ENCODE measurements at places on chromosomes 3 and 15.

GRCh38 chr3:56783644-56784447 lies 17.9 kb downstream of the ARHGEF3 start:
- DNase-seq, result peak; percentile 44

GRCh38 chr15:85771271-85771670 lies 23.5 kb downstream of the KLHL25 start:
- DNase-seq, result no peak

- no peak for DNase-seq
These were observed 279.9 kb downstream of the PTPRG start for GRCh38 chr3:61841111-61841845.

DNA sequence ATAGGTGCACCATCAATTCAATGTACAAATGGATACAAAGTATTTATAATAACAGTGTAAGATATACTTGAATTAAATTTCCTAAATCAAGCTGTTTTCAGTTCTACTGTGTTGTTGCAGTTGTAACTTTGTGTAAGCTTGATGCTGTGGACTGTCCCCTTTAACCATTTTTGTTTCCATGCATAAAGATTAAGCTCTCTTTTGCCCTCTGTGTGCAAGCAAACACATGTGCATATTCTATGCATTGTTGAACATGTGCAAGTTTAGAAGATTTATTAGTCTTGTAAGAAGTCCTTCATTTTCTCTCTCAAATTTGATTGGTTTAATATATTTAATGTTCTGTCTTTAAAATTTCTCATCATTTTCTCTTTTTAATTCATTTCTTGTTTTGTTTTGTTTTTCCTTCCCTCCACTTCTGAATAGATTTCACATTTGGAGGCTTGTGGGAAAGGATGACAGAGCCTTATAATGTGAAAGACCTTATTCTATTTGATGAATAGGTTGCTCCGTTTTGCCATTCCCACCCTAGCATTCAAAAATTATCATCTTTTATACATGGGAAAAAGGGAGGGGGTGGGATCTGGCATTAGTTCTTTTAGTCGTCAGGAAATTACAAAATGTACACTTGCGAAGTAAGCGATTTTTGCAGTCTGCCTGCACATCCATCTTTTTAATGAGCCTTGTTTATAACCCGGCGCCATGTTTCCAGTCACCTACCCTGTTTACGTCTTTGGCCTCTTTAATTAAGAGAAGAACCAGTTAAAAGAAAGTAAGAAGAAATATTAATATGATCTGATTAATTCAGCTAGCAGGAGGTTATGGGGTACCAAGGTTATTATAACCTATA lies 961.5 kb upstream of the NR2F2 start:
- no peak for DNase-seq

- no peak for DNase-seq
These were observed 18.5 kb downstream of the SFMBT1 start for GRCh38 chr3:53027254-53027844.

GRCh38 chr3:170766253-170766652 lies 103.7 kb downstream of the RPL22L1 start:
- no peak for DNase-seq

DNA sequence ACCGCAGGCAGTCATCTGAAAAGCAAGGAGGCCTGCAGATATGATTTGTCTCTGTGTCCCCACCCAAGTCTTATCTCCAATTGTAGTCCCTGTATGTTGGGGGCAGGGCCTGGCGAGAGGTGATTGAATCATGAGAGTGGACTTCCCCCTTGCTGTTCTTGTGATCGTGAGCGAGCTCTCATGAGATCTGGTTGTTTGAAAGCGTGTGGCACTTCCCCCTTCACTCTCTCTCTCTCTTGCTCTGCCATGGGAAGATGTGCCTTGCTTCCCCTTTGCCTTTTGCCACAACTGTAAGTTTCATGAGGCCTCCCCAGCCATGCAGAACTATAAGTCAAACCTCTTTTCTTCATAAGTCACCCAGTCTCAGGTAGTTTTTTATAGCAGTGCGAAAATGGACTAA lies 83.3 kb downstream of the TMCO5A start:
- DNase-seq, result no peak

DNA sequence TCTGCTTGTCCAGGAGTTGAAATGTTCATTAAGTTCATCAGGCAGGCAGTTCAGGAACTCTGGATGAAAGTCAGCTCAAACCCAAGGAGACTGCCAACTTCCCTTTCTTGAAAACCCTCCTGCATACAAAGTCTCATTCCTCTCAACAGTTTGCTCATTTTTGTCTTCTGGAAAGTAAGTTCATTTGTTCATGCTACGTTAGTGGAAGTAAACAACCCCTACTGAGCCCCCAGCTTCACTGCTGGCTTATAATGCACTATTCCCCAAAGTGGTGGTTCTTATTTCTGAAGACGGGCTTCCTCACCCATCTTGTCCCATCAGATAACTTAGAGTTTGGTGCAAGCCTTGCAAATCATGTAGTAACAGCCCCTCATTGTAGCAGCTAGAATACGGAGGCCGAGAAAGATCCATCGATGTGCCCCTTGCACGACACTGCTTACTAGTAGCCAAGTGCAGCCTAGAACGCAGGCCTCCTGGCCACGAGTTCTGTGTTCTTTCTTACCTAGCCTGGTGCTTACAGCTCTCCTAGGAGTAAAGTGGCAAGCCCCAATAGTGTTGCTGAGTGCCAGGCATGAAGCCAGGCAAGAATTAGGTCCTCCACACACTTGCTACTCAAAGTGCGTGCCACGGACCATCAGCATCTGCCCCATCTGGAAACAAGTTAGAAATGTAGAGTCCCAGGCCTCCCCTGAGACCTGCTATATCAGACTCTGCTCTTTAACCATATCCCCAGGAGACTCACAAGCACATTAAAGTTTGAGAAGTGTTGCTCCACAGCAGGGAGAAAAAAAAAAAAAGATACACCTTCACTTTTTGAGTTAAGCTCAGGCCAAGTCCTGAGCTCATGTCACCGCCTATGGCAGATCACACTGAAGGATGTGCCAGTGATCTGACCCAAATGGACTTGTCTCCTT lies 82.5 kb downstream of the RFTN1 start:
- DNase-seq, result no peak

GRCh38 chr3:138023754-138024153 lies 13.8 kb downstream of the CLDN18 start:
- DNase-seq, result no peak

GRCh38 chr15:69609776-69610175 lies 157.2 kb downstream of the RPLP1 start:
- DNase-seq, result no peak

- DNase-seq, result no peak
These were observed 7.3 kb downstream of the FAM98B start for GRCh38 chr15:38461066-38461833.

Data from effector memory CD4-positive, alpha-beta T cell (primary cell).